Activated naive CD8-positive, alpha-beta T cell treated with anti-CD3 and anti-CD28 coated beads, Interleukin-2, amount 50 U/mL, for 24 hours (primary cell): ENCODE measurements at places on chromosomes 2 and 18.

GRCh38 chr18:3985664-3986063 lies 469.4 kb downstream of the DLGAP1 start:
- DNase-seq = no peak

DNA sequence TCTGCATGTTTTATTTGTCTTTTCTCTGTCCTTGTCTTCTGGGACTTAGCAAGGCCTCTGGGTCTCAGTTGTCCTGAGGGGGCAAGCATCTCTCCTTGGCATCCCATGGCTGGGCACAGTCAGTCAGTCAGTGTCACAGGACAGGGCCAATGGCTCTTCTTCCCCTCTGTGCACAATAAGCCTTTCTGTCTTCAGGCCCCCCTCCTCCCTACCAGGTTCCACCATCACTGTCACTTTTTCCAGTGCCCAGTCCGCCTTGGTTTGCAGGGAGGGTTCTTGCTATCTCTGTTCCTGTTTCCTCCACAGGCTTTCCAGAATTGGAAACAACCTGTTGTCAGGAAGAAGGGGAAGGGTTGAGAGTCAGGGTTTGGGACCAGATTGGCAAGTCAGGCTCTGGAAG lies 1.7 kb upstream of the VAMP5 start:
- DNase-seq = no peak

GRCh38 chr2:158845859-158846258 lies 50.7 kb downstream of the DAPL1 start:
- DNase-seq = no peak

DNA sequence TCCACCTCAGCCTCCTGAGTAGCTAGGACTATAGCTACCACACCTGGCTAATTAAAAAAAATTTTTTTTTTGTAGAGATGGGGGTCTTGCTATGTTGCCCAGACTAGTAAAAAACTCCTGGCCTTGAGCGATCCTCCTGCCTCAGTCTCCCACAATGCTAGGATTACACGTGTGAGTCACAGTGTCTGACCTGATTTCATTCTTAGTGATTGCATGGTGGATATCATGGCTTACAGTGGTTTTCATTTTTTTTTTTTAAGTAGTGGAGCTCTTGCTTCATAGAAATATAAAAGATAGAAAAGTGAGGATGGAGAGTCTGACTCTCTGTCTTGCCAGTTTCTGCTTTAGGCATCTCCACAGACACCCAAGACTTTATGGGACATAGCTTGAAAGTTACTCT lies 83.6 kb downstream of the CDC42EP3 start:
- DNase-seq = no peak

DNA sequence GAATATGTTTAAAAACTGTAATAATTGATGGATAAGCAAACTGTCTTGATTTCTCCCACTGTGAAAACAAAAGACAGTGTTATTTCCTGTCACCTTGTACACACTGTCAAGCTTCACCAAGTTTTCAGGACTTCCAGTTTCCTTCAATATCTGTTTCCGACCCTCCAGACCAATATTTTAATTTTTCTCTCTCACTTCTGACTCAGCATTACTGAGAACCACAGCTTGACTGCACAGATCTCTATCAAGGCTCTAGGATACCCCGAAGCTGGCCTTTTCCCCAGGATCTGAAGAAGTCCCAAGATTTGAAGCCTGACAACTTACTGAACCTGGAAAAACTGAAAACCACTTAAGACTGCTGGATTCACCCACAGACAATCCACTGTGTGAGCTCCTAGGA lies 13.2 kb upstream of the SULT1C3 start:
- DNase-seq = no peak

GRCh38 chr2:233822781-233823730 lies 31.3 kb downstream of the HJURP start:
- no peak for DNase-seq

DNA sequence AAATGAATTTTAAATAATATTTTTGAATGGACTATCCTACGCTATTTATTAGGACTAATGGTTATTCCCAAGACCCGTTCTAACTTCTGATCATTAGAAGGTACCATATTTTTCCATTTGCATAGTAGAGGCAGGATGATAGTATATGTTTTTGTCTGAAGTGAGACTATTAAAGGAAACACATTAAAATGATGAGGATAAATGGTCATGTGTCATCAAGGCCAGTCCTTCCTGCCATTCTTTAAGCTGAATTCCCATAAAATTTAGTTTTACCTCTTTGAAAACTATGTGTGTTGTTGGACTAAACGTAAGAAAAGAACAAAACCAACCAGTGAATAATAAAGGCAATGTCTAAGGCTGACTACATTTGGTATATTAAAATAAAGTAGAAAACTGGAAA lies 121.8 kb downstream of the SLC8A1 start:
- DNase-seq = no peak

- DNase-seq = no peak
These were observed 90.6 kb upstream of the WDR75 start for GRCh38 chr2:189350540-189351209.

GRCh38 chr18:63192885-63193349 lies 126.7 kb downstream of the BCL2 start:
- no peak for DNase-seq
